ENCODE measurements at places on chromosomes 2 and 18. TPM values are rescaled to one million over a fixed set of nuclear protein-coding genes. Genes with fewer than 3 reads are reported as not detected.
A peak's percentile ranks its signal among the peaks of the same experiment; 100 is the strongest.

The STPG4 gene
- polyA plus RNA-seq = 0.41 TPM

GRCh38 chr18:23377669-23378301 lies 75.3 kb upstream of the RIOK3 start:
- DNase-seq = no peak

The SERPINB12 gene
- not detected for polyA plus RNA-seq

DNA sequence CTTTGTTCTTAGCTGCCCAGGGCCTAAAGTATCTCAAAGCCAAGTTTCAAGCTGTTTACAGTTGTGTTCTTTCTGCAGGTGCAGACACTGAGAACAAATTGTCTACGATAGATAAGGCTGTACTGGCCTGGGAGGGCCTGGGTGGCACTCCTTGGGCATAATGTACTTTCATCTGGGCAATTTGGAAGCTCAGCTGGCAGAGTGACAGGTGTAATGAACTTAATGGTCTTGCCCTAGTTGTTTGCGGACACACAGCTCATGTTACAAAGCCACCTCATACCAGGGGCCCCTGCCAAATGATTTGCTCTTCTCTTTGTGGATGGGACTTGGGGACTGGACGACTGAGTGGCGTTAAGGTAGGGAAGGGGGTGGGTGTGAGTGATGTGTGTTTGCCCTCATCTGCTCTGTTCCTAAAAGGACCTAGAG lies 4.3 kb downstream of the LDLRAD4 start:
- no peak for DNase-seq

DNA sequence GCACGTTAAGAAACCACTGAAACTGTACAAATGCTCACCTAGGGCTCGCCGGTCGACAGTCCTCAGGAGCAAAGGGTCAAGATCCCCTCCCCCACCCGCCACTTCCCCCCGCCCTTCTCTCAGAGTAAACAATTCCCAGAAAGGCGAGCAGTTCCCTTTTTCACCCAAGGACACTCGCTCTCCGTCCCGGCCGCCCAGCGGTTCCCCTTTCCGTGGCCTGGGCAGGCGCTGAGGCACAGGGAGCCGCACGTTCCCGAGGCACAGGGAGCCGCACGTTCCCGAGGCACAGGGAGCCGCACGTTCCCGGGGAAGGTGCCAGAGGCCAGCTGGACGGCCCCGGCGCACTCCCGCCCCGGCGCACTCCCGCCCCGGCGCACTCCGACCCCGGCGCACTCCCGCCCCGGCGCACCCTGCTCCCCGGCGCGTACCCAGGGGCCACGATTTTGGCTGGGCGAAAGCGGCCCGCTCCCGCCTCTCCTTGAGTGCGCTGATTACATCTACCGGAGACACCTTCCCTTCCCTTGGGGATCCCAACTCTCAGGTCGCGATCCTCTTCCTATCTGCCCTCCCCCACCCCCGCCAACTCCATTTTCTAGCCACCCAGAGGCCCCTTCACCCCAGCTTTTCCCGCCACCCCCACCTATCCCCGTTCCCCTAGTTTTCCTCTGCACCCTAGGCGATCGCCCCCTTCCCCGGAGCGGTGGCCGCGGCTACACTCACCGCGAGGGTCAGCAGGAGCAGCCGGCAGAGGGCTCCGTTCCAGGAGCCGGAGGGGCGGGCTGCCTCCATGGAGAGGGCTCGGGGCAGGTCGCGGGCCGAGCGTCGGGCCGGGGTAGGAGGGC lies 817 bp downstream of the DSC2 start:
- peak; percentile 32 for DNase-seq

All from left renal pelvis (tissue), 4 donors.